Fibroblast of lung (primary cell): ENCODE measurements at places on chromosomes 11 and 22. TPM values are rescaled to one million over a fixed set of nuclear protein-coding genes. Genes with fewer than 3 reads are reported as not detected.

Gene TUB
- 5.7 and 10.4 TPM in 2 replicates for polyA plus RNA-seq

Gene BARX2
- not detected in 2 replicates for polyA plus RNA-seq

Gene MRGPRF
- polyA plus RNA-seq, result 47.5 and 88.1 TPM in 2 replicates

Gene P2RY6
- 0.12 and 0.24 TPM in 2 replicates for polyA plus RNA-seq

Gene OSBP2
- polyA plus RNA-seq, result 0.40 and 2.6 TPM in 2 replicates

Gene ACAT1
- polyA plus RNA-seq, result 128 and 138 TPM in 2 replicates

Gene TSPAN18
- polyA plus RNA-seq, result 0.09 and 0.15 TPM in 2 replicates

Gene VPREB1
- polyA plus RNA-seq, result not detected in 2 replicates

Gene UCP2
- polyA plus RNA-seq, result 10.7 and 11.5 TPM in 2 replicates

Gene OR52N5
- polyA plus RNA-seq, result not detected in 2 replicates

Gene RIMBP3B
- 0.02 and 0.03 TPM in 2 replicates for polyA plus RNA-seq

Gene FGF19
- not detected in 2 replicates for polyA plus RNA-seq

Gene MMP12
- polyA plus RNA-seq, result 0.15 and 0.27 TPM in 2 replicates

Gene SERPIND1
- 0.03 TPM in 2 replicates for polyA plus RNA-seq

Gene GAL
- 1.6 and 6.3 TPM in 2 replicates for polyA plus RNA-seq

Gene KRTAP5-2
- not detected in 2 replicates for polyA plus RNA-seq

Gene MS4A3
- polyA plus RNA-seq, result not detected in 2 replicates

Gene KRTAP5-10
- polyA plus RNA-seq, result not detected in 2 replicates

Gene GLB1L2
- 0.08 and 0.11 TPM in 2 replicates for polyA plus RNA-seq

Gene IFITM10
- polyA plus RNA-seq, result 0.05 and 0.15 TPM in 2 replicates

Gene RASL10A
- polyA plus RNA-seq, result not detected in 2 replicates

Gene SCGB1C1
- polyA plus RNA-seq, result not detected in 2 replicates

Gene OVCH2
- polyA plus RNA-seq, result not detected in 2 replicates

Gene TH
- not detected in 2 replicates for polyA plus RNA-seq

Gene MUC2
- not detected in 2 replicates for polyA plus RNA-seq

Gene TUBGCP6
- polyA plus RNA-seq, result 6.7 and 7.3 TPM in 2 replicates

Gene TRIM51
- not detected in 2 replicates for polyA plus RNA-seq
